ENCODE measurements at places on chromosomes 6 and 20.
A peak's percentile ranks its signal among the peaks of the same experiment; 100 is the strongest.

GRCh38 chr20:63843778-63844177, 12.7 kb upstream of the ZBTB46 start:
- DNase-seq: no peak

- DNase-seq: no peak
Measured at GRCh38 chr6:144292372-144292771, 7.2 kb downstream of the UTRN start.

- no peak for DNase-seq
Measured at GRCh38 chr20:38866265-38867061, 59.8 kb upstream of the FAM83D start.

GRCh38 chr6:134603561-134603960, 285.6 kb upstream of the SGK1 start:
- peak; percentile 63 for DNase-seq

- DNase-seq: no peak
Measured at GRCh38 chr6:133756078-133756695, 132.7 kb upstream of the TCF21 start.

DNA sequence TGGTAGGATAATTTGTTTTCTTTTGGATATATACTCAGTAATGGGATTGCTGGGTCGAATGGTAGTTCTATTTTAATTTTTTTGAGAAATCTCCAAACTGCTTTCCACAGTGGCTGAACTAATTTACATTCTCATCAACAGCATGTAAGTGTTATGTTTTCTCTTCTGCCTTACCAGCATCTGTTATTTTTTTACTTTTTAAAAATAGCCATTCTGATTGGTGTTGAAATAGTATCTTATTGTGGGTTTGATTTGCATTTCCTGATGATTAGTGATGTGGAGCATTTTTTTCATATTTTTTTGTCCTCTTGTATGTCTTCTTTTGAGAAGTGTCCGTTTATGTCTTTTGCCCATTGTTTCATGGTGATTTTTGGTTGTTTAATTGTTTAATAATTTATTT, 11.9 kb downstream of the HINT3 start:
- DNase-seq: no peak

GRCh38 chr6:3957321-3957720, 108.1 kb downstream of the FAM50B start:
- DNase-seq: no peak

GRCh38 chr20:51118985-51119527, 96.1 kb upstream of the KCNG1 start:
- no peak for DNase-seq

DNA sequence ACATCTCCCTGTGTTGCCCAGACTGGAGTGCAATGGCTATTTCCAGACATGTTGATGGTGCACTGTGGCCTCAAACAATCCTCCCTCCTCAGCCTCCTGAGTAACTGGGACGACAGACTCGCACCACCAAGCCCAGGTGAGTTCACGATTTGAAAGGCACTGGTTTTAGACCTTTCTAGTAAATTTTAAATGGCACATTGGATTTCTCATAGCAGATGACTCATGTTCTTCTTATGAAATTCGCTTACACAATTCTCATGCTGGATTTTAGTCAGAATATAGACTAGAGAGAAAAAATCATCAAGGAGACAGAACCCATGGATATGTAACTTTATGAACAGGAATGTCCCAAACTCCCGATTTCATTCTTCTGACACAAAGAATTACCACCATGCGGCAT, 18.1 kb upstream of the PXDC1 start:
- DNase-seq: peak; percentile 90

DNA sequence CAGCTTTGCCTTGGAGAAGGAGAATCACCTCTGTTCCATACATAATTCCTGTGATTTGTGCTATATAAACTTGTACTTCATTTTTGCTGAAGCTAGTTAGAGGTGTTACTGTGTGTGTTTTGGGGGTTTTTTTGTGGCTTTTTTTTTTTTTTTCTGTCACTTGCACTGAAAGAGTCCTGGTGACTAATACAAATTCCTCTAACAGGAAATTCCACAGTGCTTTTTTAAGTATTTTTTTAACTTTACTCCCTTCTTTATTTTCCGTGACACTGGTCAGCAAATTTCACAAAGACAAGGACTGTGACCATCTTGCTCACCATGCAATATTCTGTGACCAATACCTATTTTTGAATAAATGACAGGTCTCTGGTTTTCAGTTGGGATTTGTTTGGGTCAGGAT, 110.5 kb downstream of the ISM1 start:
- no peak for DNase-seq

DNA sequence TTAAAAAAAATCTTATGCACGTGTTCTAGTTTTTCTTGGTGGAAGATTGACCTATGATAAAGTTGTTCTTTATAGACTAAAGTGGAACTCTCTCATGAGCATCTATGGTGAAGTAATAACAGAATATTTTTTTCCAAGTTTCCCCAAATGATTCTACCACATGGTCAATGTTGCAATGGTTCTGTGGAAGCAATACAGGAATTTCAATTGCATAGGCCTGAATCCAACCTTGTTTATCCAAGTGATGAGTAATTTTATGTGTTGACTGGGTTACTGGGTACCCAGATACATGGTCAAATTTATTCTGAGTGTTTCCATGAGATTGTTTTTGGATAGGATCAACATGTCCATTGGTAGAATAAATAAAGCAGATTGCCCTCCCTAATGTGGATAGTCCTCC, 581.5 kb downstream of the MMUT start:
- no peak for DNase-seq

GRCh38 chr6:142906945-142907470, 38.0 kb downstream of the HIVEP2 start:
- no peak for DNase-seq

- no peak for DNase-seq
Measured at GRCh38 chr20:14956026-14956425, 618.6 kb upstream of the FLRT3 start.

GRCh38 chr20:51594236-51595057, 51.9 kb upstream of the NFATC2 start:
- DNase-seq: peak; percentile 22

GRCh38 chr20:63941282-63942081, 14.7 kb downstream of the UCKL1 start:
- peak; percentile 81 for DNase-seq

DNA sequence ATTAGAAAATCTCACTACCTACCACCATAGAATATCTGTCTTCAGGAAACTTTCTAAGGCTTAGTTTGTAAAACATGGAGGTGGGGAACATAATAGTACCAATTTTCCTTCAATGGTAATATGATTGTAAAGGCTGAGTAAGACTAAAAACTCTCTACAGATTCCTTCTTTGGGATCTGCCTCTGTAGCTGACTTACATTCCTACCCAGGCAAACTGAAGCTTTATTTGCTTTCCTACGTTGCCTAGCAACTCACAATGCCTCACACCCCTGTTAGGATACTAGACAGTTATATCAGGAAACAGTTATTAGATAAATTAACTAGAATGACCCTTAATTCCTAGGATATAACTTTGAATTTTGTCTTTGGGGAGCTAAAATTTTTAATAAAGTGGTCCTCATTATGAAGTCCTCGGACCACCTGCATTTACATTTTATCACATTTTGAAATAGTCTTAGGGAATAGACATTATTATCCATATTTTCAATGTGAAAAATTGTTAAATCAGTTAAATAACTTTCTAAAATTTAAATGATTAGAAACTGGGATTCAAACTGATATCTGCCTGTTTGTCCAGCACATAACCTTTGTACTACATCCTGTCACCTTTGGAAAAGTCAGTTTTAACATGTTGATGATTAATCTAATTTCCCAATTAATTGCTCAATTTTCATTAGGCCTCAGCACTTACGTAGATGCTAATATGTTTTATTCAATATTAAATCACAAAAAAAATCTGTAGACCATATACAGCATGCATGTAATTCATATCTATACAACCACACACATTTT, 591.4 kb downstream of the RNF144B start:
- no peak for DNase-seq

GRCh38 chr6:144216668-144217218, 66.4 kb downstream of the STX11 start:
- DNase-seq: no peak

DNA sequence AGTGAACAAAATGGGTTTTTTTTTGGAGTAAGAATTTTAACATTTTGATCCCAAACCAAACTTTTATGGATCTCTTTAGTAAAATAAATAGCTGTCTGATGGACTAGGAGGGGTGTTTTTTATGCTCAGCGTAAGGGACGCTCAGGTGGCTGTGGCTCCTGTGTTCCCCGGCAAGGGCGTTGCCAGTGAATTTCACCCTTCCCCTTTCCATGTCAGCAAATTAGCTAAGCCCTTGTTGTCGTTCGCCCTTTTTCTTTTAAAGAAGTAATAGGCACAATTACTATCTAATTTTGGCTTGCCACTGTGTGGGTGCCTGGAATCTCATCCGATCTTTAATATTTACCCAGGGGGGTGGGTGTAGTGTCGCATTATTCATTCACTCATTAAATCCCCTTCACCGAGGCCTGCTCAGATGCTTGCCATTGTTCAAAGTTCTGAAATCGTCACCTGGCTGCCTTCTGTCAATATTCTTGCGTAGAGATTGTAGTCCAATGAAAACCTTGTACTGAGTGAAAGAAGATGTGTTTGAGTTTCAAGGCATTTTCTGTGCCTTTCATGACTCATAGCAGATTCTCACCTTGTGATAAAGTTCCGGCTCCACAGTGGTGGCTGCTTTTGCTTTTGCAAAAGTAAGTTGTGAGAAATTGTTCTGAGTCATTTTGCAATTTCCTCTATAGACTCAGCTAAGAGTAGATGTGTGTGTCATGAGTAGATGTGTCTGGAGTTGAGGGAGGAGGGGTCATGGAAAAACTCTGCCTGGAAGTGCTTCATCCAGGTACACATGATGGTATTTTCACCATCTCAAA, 40.0 kb upstream of the CLDN20 start:
- peak; percentile 74 for DNase-seq

GRCh38 chr6:7086488-7086887, 21.3 kb upstream of the RREB1 start:
- peak; percentile 86 for DNase-seq

DNA sequence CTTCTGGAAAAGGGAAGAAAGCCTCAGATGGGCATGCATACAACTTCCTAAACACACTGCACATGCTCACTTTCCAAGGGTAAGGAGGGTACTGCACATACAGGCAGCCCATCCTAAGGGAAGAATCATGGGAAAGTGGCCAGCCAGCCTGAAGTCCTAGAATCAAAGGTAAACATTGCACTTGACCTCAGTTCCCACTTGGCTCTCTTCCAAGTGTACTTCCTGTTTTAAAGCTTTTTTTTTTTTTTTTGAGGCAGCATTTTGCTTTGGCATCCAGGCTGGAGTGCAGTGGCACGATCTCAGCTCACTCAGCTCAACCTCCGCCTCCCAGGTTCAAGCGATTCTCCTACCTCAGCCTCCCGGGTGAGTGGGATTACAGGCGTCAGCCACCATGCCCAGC, 225.3 kb upstream of the EPHA7 start:
- no peak for DNase-seq

- DNase-seq: no peak
Measured at GRCh38 chr6:36592221-36592655, 1.9 kb upstream of the SRSF3 start.

- no peak for DNase-seq
Measured at GRCh38 chr6:129368970-129369369, 341.0 kb downstream of the ARHGAP18 start.

DNA sequence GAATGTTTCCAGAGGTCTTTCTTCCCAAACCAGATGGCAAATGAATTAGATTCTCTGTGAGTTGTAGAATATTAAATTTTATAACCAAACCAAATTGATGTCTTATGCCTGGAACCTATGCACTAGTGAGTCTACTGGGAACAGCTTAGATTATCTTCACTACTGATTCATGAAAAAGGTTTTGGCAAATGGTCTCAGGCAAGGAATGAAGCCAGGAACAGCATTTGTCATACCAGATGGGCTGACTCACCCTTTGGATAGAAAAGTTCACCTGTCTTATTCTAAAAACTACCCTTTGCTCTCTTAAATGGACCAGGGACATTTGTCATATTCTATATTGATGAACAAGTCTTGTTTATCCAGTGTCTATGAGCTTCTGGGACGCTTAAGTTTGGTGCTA, 135.4 kb upstream of the ECI2 start:
- no peak for DNase-seq

DNA sequence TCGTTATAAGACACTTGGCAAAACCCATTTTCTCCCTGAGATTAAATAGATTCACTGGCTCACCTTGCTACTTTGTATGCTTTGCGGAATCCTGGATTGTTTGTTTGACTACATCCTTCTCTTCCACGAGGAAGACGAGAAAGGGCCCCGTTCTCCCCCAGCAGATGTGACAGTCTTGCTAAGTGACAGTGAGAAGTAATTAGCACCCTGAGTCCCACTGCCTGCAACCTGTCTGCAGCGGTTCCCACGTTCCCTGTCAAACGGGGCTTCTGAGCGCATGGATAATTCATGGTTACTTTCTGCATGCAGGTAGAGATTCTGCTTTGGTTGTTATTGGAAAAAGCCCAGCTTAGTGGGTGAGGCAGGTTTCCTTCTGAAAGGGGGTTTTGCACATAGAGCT, 163.7 kb downstream of the CDH26 start:
- no peak for DNase-seq

GRCh38 chr20:58131151-58131550, 97.3 kb downstream of the ANKRD60 start:
- DNase-seq: no peak

GRCh38 chr6:137497721-137498463, 3.7 kb upstream of the OLIG3 start:
- no peak for DNase-seq

DNA sequence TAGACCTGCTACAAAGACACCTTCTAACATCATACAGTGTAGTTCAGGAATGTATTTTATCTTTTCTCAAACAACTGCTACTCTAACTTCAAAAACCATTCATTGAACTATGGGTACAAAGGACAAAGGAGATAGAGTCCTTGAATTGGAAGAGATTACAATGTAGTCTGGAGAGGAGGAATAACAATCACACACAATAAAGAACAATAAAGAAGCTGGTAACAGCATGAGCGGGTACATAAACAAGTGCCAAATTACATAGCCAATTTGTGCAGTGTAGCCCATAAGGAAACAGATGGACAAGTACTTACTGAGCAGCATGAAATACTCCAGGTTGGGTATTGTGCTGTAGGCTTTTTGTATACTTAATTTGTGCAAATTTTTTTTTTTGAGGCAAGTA, 44.3 kb downstream of the OSTM1 start:
- no peak for DNase-seq

All from inflammatory macrophage treated with lipopolysaccharide for 1 hour (primary cell).